ENCODE measurements at places on chromosomes 7 and 10. TPM values are rescaled to one million over a fixed set of nuclear protein-coding genes. Genes with fewer than 3 reads are reported as not detected.

The HBP1 gene
- total RNA-seq, result 40.5 TPM

The ODAD2 gene
- total RNA-seq, result 6.5 TPM

The MSMB gene
- not detected for total RNA-seq

The HOXA4 gene
- total RNA-seq, result not detected

The CYP17A1 gene
- total RNA-seq, result not detected

The PDZD7 gene
- 2.3 TPM for total RNA-seq

The HDAC9 gene
- total RNA-seq, result 11.0 TPM

The MOGAT3 gene
- not detected for total RNA-seq

The CLDN4 gene
- total RNA-seq, result 18.6 TPM

The PIP gene
- total RNA-seq, result not detected

DNA sequence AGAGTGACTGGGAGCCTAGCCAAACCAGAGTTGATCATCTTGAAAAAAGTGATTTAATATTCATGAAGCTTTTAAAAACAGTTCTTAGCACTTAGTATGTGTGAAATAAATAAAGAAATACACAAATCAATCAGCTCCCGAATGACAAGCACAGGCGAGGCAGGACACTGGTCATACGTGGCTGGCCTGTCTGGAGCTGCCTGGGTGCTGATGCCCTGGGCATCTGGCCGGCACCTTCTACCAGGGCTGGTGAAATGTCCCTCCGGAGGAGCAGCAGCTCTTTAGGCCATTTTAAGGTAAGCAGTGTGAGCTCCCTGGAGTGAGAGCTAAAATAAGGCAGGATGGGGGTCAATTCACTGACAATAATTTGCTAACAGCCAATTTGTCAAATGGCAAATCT is 23.7 kb downstream of the IL15RA start:
- no peak for DNase-seq

DNA sequence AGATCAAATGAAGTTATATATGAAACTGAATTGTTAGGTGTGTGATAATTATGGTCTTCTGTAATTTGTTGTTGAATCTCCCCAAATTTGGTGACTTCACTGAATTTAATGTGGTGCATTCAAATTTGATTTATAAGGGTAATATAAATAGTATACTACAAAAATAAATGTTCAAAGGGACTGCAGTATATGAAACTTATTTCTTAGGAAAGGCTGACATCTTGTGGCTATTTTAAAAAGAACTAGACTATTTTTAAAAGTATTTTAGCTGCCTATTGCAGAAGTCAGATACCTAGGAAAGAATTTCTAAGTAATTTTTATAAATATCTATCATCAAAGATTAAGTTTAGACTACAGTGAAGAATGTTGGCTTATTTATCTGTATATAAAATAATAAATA is 36.6 kb downstream of the ATRNL1 start:
- DNase-seq, result peak; percentile 57

GRCh38 chr10:112288486-112288885 is 5.3 kb downstream of the TECTB start:
- DNase-seq, result peak; percentile 14

DNA sequence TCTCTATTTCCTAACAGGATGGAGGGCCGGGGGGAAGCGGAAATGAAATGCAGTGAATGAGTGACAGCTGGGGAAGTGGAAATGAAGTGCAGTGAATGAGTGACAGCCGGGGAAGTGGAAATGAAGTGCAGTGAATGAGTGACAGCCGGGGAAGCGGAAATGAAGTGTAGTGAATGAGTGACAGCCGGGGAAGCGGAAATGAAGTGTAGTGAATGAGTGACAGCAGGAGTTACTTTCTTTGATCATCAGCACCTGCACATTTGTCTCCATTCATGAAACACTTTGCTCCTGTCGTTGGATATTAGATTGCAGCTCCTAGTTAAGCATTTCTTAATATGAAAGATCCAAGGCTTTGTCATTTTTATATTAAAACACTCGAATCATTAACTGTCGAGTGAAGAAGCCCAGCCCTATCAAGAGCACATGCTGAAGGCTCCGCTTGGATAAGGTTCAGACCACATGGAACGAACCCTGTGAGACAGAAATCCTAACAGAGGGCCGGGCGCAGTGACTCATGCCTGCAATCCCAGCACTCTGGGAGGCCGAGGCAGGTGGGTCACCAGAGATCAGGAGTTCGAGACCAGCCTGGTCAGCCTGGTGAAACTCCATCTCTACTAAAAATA is 406.0 kb upstream of the ADARB2 start:
- no peak for DNase-seq

GRCh38 chr7:137839903-137840779 is 6.6 kb downstream of the DGKI start:
- peak; percentile 54 for DNase-seq

DNA sequence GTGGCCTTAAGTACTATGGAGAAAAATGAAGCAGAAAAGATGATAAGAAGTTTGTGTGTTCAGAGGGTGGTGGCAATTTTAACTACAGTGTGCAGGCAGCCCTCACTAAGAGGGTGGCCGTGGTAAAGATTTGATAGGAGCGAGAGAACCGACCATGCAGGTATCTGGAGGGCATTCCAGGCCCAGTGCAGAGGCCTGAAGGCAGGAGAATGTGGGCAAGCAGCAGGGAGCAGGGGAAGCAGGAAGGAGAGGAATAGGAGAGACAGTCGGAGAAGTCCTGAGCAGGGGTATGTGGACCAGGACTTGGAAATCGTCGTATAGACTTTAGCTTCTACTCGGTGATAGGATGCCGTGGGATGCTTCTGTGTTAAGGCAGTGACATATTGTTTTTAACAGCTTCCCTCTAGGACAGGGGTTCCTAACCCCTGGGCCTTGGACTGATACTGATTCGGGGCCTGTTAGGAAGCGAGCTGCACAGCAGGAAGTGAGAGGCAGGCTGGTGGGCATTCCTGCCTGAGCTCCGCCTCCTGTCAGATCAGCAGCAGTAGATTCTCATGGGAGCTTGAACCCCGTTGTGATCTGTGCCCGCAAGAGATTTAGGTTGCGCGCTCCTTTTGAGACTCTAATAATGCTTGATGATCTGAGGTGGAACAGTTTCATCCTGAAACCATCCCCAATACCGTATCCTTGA is 227.2 kb downstream of the CCDC3 start:
- DNase-seq, result peak; percentile 64

- no peak for DNase-seq
Observed at GRCh38 chr7:150728609-150729008, 8.6 kb upstream of the GIMAP5 start.

DNA sequence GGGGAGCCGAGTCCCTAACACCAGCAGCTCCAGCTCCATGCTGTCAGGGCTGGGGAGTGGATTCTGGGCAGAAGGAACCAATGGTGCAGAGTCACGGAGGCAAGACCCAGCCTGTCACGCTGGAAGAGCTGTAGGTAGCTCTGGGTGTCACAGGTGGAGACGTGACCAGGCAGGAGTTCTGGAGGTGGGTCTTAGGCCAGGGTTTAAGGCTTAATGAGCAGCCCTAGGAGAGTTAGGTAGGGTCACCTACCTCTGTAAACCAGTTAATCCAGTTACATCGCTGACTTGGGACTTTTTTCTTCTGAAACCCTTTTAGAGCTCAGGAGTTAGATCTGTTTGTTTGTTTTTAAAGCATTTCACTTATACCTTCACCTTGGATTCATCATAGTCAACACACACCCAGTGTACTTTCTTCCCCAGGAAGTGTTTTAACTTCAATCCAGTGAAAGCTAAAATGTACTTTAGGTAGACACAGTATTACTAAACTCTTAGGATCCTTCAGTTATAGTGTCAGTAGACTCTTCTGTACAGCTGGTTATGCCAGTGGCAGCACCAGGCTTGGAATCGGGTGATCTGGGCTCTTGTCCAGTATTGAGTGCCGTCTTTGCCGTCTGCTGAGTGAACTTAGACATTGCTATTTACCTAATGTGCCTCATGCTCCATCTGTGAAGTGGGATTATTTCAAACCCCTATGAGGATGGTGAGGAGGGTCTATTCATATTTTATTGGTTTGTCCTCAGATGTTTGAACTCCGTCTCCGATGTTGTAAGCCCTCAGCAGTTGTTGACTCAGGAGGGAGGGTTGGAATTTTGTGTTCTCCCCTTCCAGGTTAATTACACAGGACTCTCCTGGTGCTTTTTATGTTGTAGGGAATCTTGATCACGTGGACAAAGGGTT is 31.0 kb downstream of the TACR2 start:
- DNase-seq, result no peak

DNA sequence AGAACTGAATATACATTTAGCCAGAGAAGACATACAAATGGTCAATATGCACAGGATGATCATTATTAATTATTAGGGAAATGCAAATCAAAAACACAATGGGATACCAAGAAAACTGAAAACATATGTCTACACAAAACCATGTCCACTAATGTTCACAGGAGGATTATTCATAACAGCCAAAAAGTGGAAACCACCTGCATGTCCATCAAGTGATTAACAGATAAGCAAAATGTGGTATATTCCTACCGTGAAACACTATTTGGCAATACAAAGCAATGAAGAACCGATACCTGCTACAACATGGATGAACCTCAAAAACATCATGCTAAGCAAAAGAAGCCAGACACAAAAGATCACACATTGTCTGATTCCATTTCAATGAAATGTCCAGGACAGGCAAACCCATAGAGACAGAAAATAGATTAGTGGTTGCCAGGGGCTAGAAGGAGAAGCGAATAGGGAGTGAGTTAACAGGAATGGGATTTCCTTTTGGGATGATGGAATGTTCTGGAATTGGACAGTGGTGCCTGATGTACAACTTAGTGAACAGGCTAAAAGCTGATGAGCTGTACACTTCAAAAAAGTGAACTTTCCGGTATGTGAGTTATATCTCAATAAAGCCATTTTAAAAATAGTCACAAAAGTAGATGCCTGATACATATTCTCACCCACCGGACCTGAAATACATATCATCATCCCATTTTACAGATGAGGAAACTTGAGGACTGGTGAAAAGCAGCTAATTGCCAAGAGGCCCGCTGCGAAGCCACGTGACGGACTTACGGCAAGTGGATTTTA is 33.6 kb downstream of the HIPK2 start:
- no peak for DNase-seq

GRCh38 chr7:20661884-20662283 is 46.4 kb downstream of the ABCB5 start:
- no peak for DNase-seq

- DNase-seq, result peak; percentile 63
Observed at GRCh38 chr7:77651575-77652162, 44.6 kb upstream of the RSBN1L start.

DNA sequence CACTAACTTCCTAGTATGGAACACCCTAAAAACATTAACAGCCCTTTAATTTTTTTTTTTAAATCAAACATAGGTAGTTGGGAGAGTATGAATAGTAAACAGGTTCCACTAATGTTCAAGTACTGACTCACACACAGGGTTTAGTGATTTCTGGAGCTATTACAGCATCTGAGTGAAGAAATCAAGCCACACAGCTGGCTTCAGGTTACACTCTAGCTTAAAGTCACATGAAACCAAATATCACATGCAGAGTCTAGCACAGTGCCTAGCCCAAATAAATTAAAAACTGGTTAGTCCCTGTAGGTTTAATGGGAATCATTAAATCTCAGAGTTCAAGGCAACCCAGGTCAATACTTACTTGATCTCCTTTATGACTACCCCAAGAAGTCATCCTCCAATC is 11.6 kb downstream of the PANK1 start:
- DNase-seq, result no peak

- no peak for DNase-seq
Observed at GRCh38 chr10:113411456-113411855, 141.4 kb upstream of the HABP2 start.

DNA sequence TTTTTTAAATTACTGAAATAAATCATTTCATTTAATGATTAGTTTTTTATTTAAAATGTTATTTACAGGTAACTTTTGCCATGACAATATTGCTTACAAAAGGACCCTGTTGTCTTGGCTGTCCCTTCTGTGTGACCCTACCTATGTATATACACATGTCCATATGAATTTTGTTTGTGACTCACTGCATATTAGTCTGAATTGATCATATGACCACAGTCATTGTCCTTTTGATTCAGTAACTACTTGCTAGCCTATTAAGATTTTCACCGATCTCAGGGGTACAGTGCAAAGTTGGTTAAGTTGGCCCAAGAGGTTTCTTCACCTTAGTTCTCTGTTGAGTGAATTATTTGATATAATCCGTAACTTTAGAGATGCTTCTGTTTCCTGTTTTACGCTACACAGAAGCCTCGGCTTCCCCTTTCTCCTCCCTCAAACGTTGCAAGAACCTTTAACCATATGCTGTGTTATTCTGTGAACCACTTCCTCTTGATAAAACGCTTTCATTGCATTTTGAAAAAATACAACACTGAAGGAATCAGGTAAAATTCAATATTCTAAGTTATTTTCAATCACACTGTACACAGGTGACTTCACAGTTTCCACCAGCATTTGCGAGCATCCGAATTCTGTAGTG is 43.9 kb downstream of the APBB1IP start:
- no peak for DNase-seq

DNA sequence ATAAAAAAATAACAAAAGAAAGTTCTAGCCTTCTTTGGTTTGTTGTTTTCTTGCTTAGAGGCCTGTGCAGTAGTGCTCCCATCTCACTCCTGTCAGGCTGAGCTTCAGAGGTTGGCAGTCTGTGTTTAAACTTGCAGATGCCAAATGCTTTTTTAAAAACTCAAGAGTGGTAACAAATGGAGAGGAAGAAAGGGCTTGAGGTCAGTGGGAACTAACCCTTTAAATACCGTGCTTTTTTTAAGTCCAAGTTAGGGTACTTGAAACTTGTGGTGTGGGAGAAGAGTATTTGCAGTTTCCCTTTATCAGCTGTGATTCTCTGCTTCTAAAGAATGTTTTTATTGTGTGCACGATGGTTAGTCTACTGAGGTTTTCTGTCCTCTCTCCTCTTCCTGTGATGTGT is 29.4 kb downstream of the ZRANB1 start:
- DNase-seq, result no peak

- DNase-seq, result peak; percentile 42
Observed at GRCh38 chr7:125651823-125652528, 722.4 kb upstream of the POT1 start.

- no peak for DNase-seq
Observed at GRCh38 chr10:120018695-120019094, 126.2 kb downstream of the SEC23IP start.
